ENCODE measurements at places on chromosomes 1 and 21. TPM values are rescaled to one million over a fixed set of nuclear protein-coding genes. Genes with fewer than 3 reads are reported as not detected.

Gene FAM177B
- 0.18 TPM for total RNA-seq

Gene WDR64
- 0.04 TPM for total RNA-seq

Gene KIF26B
- total RNA-seq, result 0.89 TPM

Gene FAM163A
- total RNA-seq, result 0.31 TPM

Gene GPR157
- 1.3 TPM for total RNA-seq

Gene SAMSN1
- total RNA-seq, result 2.2 TPM

- DNase-seq, result no peak
- H3K4me1 ChIP-seq, result peaks cover 2% of the 10 kb centered on the region
- no peak overlapping the region for H3K4me3 ChIP-seq
These were observed 368.6 kb downstream of the USH2A start for GRCh38 chr1:216054600-216054999.

DNA sequence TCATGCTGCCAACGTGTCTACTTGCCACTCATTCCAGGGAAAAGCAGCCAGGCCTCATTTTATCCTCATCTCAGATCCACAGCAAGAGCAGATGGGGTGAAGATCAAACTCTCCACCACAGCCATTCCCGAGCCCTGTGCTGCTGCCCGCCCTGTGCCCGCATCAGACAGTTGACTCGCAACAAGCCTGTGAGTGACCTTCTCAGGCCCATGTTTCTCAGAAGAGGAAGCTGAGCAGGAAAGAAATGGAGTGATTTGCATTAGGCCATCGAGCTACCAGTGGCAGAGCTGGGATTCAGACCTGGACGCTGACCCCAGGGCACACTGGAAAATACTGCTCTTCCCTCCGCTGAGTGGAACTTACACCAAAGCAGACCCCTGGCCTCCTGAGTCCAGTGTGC is 1.2 kb downstream of the CNR2 start:
- peaks cover 14% of the 10 kb centered on the region for H3K27me3 ChIP-seq
- no peak overlapping the region for H3K27ac ChIP-seq
- no peak for DNase-seq
- peaks cover 3% of the 10 kb centered on the region for H3K4me1 ChIP-seq
- no peak overlapping the region for H3K4me3 ChIP-seq
- no peaks in the 10 kb centered on the region for H3K36me3 ChIP-seq

DNA sequence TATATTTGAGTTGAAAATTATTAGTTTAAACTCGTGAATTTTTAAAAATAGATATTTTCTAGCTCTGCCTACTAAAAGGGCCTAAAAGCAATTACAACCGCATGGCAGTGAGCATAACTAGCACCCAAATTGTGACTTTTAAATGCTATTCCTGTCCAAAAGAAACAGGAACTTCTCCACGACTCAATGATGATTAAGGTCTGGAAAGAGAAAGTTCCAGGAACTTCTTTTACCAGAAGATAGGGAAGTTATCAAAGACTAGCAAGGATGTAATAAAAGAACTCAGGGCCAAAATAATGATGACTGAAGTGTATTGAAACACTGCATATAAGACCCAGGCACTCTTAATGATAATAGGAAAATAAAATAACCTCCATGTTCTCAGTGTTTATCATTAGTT is 313.0 kb downstream of the PLPP3 start:
- H3K27ac ChIP-seq, result no peak overlapping the region
- peaks cover 2% of the 10 kb centered on the region for H3K27me3 ChIP-seq
- H3K36me3 ChIP-seq, result no peaks in the 10 kb centered on the region
- no peak for DNase-seq
- H3K4me1 ChIP-seq, result no peaks in the 10 kb centered on the region

DNA sequence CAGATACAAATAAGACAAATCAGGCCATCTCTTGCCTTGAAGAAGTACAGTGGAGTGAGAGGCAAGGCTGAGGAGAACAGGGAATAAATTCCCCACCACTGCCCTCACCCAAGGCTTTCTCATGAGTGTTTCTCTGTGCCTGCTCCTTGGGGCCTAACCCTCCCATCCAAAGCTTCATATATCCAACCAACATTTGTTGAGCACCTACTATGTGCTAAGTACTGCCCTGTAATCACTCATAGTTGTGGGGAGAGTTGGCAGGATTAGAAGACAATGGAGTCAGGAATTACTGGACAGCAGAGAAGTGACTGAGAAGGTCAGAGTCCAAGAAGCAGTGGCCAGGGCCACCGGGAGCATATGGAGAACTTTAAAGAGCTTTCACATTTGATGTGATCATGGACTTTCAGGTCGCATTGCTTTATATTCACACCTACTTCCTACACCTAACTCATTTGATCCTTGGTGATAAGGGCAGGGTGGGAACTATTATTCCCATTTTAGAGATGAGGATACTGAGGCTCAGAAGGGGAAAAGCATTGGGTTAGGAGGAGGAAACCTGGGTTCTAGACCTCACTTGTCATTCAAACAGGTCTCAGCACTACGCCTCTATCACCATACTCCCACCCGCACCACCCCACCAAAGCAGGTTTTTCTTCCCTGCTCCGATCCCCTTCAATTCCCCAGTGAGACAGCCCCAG is 6.4 kb downstream of the PLEKHA6 start:
- H3K27ac ChIP-seq, result no peak overlapping the region
- no peaks in the 10 kb centered on the region for H3K36me3 ChIP-seq
- no peak overlapping the region for H3K4me3 ChIP-seq
- no peak for DNase-seq

DNA sequence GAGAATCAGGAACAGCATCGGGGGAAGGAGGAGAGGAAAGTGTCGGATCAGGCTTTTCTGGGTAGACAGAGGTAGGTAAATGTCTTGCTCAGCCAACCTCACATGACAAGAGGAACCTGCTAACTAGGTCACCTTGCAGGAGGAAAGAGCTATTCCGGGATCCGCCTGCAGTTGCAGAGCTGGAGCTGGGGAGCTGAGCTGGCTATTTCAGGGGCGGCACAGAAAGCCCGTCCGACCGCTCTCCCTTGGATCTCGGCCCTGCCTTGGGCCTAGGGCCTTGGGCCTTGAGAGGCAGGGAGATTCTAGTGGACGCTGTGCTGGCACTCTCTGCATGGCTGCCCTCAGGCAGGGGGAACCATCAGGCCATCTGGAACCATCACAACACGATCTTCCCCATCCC is 56.5 kb upstream of the CTPS1 start:
- H3K4me1 ChIP-seq, result no peaks in the 10 kb centered on the region
- H3K27me3 ChIP-seq, result peaks cover 2% of the 10 kb centered on the region
- DNase-seq, result no peak
- no peak overlapping the region for H3K27ac ChIP-seq
- H3K4me3 ChIP-seq, result no peak overlapping the region
- H3K36me3 ChIP-seq, result no peaks in the 10 kb centered on the region

All from muscle of leg (tissue), 16 donors.